ENCODE measurements at places on chromosomes 16 and 17.

GRCh38 chr17:78342449-78343186, 17.3 kb downstream of the SOCS3 start:
- DNase-seq, result no peak

GRCh38 chr16:2842340-2843000, 12.4 kb downstream of the ZG16B start:
- DNase-seq, result no peak

DNA sequence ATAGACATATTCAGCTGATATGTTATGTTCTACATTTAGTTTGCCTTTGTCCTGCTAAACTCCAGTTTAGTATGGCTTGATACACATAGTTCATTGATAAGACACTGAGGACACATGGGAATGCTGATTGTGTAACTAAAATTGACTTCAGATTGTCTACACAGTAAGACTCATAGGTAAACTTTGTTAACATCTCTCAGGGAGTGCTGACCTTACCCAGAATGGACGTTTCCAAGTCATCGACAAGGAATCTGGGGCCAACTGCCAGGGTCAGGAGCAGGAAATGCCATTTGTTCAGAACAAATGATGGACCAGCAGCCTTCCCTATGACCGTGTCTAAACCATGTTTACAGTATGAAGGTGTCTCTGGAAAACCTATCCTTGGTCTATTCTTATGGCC, 58.7 kb downstream of the DYNLRB2 start:
- no peak for DNase-seq

- no peak for DNase-seq
These were observed 79.7 kb upstream of the RCVRN start for GRCh38 chr17:9984768-9985167.

- DNase-seq, result no peak
These were observed 929 bp downstream of the SLC25A11 start for GRCh38 chr17:4938688-4939545.

DNA sequence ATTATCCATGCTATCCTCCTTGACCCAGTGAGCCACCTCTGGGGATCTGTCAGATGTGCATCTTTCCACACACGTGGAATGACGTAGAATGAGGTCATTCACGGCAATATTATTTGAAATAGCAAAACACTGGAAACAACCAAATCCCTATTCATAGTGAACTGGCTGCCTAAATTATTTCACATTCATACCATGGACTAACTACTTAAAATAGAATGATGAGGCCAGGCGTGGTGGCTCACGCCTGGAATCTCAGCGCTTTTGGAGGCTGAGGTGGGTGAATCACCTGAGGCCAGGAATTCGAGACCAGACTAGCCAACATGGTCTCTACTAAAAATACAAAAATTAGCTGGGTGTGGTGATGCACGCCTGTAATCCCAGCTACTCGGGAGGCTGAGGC, 75.5 kb downstream of the RAP1GAP2 start:
- no peak for DNase-seq
